ENCODE measurements at places on chromosomes 16 and 17.
A peak's percentile ranks its signal among the peaks of the same experiment; 100 is the strongest.

GRCh38 chr17:10857976-10858375 is 20.1 kb upstream of the PIRT start:
- no peak for DNase-seq

- no peak for DNase-seq
These were observed 6.0 kb downstream of the HIC1 start for GRCh38 chr17:2060681-2061440.

- no peak for DNase-seq
These were observed 75.9 kb upstream of the ZNF750 start for GRCh38 chr17:82915757-82916027.

GRCh38 chr17:58615768-58616659 is 75.8 kb downstream of the TEX14 start:
- no peak for DNase-seq

DNA sequence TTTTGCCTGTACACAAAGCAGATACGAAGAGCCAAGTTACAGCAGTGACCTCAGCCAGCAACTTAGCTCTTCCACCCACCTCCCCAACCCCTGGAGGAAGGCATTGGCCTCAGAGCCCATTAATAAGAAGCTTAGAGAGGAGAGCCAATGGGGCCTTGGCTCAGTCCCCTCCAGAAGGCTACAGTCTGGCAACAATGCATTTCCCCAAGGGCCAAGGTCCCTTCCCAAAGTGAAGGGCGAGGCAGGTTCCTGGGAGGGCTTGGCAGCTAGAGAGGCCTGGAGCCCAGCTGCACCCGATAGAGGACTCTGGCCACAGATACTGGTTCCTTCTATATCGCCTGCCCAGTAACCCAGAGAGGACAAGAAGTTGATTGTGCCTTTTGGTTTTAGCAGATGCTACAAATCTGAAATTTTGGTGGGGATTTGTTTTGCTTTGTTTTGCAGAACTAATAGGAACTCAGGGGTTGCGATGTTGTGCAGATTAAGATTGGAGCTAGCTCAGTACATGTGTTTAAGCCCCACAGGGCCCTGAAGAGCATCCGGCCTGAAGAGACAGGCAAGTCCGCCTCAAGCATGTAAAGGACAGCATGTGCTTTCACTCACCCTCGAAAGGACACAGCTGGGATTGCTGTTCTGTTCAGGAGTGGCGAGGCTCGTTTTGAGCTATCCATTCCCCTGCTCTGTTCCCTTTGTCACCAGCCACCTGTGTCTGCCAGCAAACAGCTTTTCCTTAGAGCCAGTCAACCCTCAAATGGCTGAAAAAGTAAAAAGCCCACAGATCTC is 12.0 kb upstream of the PNPO start:
- no peak for DNase-seq

DNA sequence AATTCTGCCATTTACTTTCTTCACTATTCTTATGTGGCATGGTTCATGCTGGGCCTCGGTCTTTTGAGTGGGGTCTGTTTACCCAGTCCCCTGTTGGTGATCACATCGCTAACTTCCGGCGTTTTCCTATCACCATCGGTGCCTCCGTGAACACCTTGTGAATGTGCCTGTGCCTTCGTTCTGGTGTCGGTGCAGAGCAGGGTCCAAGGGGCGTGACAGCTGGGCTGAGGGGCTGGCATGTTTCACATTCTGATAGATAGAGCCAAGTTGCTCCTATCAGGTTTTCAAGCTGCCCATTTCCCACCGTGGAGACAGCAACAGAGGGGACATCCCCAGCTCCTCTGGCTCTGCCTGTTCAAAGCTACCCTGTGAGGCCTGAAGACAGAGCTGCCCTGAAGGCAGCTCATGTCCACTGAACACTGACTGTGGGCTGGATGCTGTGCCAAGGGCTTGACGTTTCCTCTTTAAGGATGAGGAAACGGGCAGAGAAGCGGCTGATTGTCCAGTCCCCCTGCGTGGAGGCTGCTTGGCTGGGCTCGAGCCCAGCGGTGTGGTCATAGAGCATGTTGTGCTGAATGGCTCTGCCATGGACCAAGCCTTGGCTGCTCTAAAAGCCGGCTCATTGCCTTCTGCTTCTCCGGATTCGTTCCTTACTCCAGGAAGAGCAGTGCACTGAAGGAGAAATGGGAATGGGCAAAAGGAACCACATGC is 17.0 kb downstream of the DHODH start:
- no peak for DNase-seq

DNA sequence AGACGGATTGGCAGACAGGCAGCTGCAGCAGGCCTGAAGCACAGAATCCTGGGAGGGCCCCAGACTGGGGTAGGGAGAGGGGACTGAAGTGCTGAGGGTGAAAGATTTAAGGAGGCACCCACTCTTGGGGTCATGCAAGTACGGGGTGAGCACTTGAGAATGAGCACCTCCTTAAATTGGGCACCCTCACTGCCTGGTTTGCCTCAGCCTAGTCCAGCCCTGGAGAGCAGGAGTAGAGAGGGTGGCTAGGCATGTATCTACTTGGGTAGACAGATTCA is 154.1 kb upstream of the CDC42EP4 start:
- DNase-seq, result no peak

- no peak for DNase-seq
These were observed 228.8 kb downstream of the SLC39A11 start for GRCh38 chr17:72863526-72864211.

- no peak for DNase-seq
These were observed 2.0 kb downstream of the KRT20 start for GRCh38 chr17:40883031-40883430.

DNA sequence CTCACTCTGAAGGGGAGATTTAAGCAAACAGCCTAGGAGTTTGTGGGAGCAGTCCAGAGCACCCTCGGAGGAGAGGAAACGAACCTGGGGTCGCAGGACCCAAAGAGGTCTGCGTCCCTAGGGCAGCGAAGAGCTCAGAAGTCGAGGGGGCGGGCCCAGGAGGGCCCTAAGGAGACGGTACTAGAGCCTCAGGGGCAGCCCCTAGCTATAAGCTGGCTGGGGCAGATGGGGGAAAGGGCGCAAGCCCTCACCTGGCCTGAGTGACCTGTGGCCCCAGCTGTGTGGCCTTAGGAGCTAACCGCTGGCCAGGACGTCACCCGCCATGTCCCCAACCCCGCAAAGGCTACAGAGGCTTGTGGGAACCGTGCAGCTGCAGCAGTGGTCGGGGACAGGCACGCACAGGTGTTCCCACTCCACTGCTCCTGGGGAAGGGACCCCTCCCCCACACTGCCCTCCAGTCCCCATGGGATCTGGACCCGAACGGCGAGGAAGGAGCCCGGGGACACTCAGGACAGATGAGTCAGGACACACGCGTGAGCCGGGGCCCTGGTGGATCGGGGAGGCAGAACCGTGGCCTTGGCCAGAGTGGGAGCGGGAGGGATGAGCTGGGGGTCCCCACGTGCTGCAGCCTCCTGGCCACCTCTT is 2.0 kb upstream of the CTRB2 start:
- no peak for DNase-seq

DNA sequence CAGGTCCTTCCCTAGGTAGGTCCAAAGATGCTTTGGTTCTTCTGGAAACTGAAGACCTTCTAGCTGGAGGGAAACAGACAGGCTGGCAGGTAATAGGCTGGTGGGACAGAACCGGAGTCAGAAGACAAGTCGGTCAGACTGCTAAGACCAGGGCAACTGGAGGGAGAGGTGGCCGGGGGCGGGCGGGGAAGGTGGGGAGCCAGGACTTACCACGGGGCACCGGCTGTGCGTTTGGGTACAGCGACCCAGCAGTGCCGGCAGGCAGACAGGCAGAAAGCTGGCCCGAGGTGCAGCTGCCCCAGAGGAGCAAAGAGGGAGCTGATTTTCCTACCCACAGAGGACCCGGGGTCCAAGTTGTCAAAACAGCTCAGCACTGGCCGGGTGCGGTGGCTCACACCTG is 575 bp downstream of the SLC52A1 start:
- peak; percentile 30 for DNase-seq

DNA sequence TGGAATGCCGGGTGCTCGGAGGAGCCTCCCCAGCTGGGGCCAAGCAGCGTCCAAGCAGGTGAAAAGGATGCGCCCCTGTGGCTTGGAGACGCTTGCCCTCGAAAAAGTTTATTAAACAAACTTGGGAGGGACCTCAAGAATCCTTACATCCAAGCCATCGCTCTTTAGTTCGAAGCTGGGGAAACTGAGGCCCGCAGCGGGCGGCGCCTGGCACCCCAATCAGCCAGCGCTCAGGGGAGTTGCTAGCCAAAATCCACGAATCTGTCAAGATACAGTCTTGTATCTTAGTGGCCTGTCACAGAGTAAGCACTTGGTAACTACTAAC is 553 bp upstream of the B9D1 start:
- DNase-seq, result no peak

DNA sequence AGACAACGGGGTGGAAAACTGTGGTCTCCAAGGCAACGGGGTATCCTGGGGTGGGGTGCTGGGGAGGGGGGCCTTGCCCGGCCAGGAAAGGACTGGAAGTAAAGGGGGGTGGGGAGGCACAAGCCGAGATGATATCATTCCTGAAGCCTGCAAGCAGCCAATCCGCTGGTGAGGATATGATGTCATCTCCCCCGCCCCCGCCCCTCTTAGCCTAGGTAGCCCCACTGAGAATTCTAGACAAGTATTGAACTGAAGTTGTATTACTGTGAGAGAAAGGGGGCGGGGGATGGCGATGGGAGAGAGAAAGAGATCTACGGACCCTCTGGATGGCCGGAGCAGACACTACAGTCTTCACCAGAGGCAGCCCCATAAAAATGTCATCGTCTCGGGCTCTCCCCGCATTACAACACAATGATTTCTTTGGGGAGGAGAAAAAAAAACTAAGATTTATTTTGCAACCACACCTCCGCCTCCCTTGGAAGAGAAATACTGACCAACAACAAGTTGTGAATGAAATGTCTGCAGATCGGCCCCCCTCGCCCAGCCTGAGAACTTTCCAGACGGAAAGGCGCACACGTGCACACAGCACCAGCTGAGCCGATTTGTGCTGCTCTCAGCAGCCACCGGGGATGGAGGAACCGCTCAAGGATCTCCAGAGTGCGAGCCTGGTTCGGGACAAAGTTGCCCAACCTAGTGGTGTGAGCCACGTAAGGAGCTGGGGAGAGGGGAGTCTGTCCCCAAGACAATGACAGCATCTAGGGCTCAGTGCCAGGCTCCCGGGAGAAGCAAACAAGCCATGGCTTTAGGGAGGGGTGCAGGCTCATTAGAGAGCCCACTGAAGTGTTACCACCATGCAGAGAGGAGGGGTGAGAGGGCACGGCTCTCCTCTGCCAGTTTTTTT is 222.1 kb downstream of the SOX9 start:
- no peak for DNase-seq

DNA sequence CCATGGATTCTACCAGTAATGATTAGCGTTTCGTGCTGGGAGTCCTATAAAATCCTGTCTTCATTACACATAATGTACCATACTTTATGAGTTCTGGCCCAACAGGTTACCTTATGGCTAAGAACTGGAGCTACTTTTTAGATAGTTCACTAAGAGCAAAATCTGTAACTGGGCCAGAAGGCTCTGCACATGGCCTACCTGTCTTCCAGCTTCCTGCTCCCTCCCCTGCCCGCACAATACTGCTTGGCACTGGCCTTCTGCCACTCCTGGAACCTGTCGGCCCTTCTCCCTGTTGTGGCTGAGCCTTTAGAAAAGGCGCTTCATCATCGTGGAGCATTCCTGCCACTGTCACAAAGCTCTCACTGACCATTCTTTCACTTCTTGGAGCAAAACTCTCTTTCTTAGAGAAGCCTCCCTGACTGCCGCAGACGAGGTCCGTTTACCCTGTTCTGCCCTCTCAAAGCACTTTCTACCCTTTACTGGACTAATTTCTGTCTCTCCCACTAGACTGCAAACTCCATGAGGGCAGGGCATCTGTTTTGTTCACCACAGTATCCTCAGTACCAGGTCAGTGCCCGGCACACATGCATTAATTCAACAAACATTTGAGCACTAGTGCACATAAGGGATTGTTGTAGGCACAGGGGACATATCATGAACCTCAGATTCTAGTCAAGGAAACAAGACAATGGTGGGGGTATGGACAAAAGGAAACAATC is 116.5 kb downstream of the PARN start:
- no peak for DNase-seq

DNA sequence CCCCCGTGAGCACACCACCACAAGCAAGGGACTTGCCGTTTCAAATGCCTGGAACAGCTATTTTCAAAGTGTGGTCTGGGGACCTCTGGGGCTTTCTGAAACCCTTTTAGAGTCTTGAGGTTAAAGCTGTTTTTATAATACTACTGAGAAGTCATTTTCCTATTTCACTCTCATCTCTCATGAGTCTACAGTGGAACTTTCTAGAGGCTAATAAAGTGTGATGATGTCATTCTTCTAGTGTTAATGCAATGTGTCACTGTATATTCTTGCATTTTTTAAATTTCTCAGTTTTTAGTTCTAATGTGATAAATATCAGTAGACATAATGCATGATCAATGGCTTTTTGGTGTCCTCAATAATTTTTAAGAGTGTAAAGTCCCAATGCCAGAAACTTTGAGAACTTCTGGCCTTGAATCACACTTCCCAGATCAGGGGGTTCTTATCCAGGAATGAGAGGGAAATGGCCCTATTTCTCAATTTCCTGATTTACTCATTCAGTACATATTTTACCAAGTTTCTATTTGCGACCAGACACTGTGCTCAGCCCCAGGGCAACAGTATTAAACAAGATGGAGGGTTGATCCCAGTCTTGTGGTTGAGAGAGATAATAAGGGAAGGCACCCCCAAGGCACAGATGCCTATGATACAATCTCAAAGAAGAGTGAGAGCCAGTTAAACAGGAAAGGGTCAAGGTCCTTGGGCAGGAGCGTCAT is 444.0 kb downstream of the HS3ST3B1 start:
- DNase-seq, result no peak

GRCh38 chr16:86791287-86792035 is 213.1 kb downstream of the FOXL1 start:
- DNase-seq, result no peak

DNA sequence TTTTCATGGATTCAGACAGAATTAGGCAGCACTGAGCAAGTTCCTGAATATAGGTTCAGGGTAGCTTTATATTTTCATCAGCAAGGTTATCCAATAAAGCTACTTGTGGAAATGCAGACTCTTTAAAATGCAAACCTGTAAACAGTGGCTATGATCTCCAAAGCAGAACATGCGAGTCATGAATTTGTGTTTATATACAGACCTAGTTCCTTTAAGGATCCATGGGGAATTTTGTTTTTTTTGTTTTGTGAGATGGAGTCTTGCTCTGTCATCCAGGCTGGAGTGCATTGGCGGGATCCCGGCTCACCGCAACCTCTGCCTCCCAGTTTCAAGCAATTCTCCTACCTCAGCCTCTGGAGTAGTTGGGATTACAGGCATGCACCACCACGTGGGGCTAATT is 14.8 kb downstream of the CLEC16A start:
- no peak for DNase-seq

GRCh38 chr17:15348021-15348420 is 6.6 kb upstream of the TEKT3 start:
- no peak for DNase-seq

- DNase-seq, result no peak
These were observed 28.5 kb downstream of the ARHGAP17 start for GRCh38 chr16:24986512-24987303.

Measured in H9 (cell line).